ENCODE measurements at places on chromosomes 6 and 20. TPM values are rescaled to one million over a fixed set of nuclear protein-coding genes. Genes with fewer than 3 reads are reported as not detected.

Gene MOG
- not detected for total RNA-seq

Gene BPI
- total RNA-seq = not detected

Gene GHRH
- total RNA-seq = not detected

Gene PRSS35
- not detected for total RNA-seq

Gene SPDEF
- 0.40 TPM for total RNA-seq

Gene CYP39A1
- not detected for total RNA-seq

Gene C6orf141
- total RNA-seq = not detected

Gene C6orf52
- total RNA-seq = 1.7 TPM

Gene NFKBIL1
- total RNA-seq = 17.2 TPM

Gene EPB41L1
- 0.81 TPM for total RNA-seq

Gene PRIM2
- 34.0 TPM for total RNA-seq

Gene OR2B6
- total RNA-seq = not detected

Gene SSTR4
- total RNA-seq = not detected

Measured in naive thymus-derived CD4-positive, alpha-beta T cell (primary cell).